Muscle of leg (tissue), 16 donors: ENCODE measurements at places on chromosomes 1 and 21. TPM values are rescaled to one million over a fixed set of nuclear protein-coding genes. Genes with fewer than 3 reads are reported as not detected.

GRCh38 chr1:37323486-37324377, 150.6 kb upstream of the ZC3H12A start:
- H3K4me1 ChIP-seq, result no peaks in the 10 kb centered on the region
- no peaks in the 10 kb centered on the region for H3K36me3 ChIP-seq
- H3K27me3 ChIP-seq, result peaks cover 11% of the 10 kb centered on the region

Gene PTPN7
- 0.44 TPM for total RNA-seq

GRCh38 chr1:55051621-55052020, 12.3 kb downstream of the PCSK9 start:
- no peak for DNase-seq
- no peak overlapping the region for H3K4me3 ChIP-seq
- peaks cover 60% of the 10 kb centered on the region for H3K4me1 ChIP-seq
- no peaks in the 10 kb centered on the region for H3K36me3 ChIP-seq
- H3K27me3 ChIP-seq, result no peaks in the 10 kb centered on the region
- no peak overlapping the region for H3K27ac ChIP-seq

Gene RASAL2
- total RNA-seq, result 11.5 TPM

Gene CHRM3
- 2.5 TPM for total RNA-seq

Gene MAN1A2
- 33.6 TPM for total RNA-seq

- H3K27ac ChIP-seq, result no peak overlapping the region
- DNase-seq, result no peak
- H3K4me1 ChIP-seq, result peaks cover 21% of the 10 kb centered on the region
- H3K36me3 ChIP-seq, result no peaks in the 10 kb centered on the region
- H3K27me3 ChIP-seq, result peaks cover 37% of the 10 kb centered on the region
These were observed 7.3 kb downstream of the SYTL1 start for GRCh38 chr1:27348861-27349783.
